ENCODE measurements at places on chromosomes 6 and 20.

DNA sequence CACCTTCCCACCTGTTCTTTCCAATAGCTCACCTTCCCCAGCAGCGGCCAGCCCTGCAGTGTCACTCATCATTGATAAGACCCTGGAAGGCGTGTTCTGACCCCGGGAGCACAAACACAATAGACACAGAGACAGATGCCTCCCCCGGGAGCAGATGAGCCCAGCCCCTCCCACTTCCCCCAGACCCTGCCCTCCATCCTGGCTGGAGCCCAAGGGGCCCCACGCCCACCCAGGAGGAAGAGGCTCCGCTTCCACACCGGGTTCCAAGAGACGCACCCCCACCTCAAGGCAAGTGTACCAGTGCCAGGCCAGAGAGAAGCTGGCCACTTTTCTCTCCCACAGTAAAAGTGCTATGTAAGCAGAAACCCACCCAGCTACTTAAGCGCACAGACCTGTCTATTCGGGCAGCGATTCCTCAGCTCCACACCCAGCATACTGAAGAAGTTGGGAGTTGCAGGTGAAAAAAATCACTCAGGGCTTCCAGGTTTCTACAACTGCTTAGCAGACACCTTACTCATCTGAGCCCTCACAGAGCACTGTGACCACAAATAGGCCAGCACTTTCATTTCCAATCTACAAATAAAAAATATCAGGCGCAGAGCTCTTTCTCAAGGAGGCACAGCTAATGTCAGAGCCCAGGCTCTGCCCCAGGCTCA is 93.4 kb upstream of the NXT1 start:
- no peak for DNase-seq

DNA sequence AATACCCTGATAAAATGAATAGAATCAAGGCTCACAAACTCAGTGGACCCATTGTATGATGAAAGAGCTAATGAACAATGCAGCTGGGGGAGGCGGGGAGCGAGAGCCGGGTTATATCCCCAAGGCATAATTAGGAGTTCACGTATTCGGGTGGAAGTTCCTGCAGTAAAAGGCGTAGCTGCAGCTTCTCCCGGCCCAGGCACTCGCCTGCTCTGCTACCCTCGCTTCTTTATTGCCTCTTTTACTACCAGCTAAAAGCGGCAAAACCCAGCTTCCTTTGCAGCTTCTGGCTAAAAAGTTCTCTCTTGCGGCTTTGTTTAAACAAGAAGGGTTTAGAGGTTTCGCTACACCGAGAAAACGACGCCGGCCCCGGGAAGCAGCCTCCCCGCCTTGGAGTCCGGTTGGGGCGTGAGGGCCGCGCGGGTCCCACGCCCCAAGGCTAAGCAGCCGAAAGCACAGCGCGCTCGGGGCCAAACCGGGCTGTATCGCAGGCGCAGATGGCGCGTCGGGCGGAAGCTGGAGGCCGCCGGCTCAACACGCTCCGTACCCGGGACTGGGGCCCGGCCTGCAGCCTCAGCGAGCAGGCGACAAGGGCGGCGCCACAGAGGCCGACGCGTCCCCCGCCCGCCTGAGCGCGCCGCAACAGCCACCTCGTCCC is 1.6 kb downstream of the ZBTB2 start:
- DNase-seq, result peak; percentile 64

- DNase-seq, result no peak
Observed at GRCh38 chr6:151388236-151388635, 3.1 kb downstream of the ZBTB2 start.

GRCh38 chr6:60671369-60671768 is 1614.7 kb downstream of the KHDRBS2 start:
- DNase-seq, result no peak

GRCh38 chr20:57198132-57199072 is 68.0 kb downstream of the BMP7 start:
- DNase-seq, result no peak

DNA sequence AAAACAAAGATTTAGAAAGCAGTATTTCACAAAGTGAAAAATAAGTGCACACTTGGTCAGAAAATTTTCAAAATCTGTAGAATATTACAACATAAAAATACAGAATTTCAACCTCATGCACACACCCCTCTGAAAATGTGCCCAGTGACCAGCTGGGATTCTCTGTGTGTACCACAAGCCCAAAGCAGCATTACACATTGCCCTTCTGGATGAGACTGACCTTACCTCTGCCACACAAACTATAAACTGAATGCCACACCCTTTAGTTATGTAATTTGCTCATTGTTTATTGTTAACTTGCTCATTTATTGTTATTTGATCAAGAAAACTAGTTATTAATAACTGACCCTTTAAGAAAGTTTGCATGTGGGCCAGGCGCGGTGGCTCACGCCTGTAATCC is 303.0 kb downstream of the FOXC1 start:
- no peak for DNase-seq

DNA sequence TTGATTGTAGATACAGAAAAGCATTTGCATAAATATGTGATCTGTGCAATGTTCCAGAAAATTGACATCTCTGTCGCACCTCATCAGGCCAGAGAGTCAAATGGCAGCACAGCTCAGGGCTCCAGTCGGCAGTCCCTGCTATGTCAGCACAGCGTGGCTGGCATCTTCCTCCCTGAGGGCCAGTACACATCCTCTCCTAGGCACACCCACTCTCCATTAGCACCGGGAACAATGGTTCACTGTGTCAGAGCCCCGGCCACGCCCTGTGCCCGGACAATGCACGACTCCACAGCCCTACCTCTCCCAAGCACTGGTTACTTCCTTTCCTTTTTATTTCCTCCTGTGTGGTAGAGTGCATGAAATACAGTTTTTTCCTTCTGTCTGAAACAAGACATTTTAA is 114.9 kb downstream of the FOXC1 start:
- DNase-seq, result peak; percentile 21

DNA sequence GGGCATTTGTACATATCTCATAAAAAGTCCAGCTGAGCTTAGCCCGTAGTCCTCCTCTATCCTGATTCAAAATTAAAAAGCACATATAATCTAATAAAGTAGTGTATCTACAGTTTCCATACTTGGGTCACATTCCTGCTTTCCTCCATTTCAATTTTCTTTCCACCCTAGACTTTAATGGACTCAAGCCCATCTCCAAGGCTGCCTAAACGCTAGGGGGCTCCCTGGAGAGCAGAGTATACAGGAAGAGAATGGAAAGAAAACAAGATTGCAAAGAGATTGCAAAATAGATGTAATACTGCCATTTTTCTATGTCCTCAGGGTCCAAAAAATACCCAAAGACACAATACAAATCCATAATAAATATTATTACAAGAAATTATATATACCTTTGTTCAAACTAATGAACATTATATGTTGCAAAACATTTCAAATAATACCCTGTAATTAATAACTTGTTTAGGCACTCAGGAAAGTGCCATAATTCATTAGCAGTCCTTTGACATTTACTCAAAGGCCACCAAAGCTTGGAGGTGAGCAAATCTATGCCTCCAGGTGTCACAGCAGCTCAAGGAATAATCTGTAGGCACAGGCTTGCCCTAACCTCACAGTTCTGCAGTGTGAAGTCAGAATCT is 2.4 kb upstream of the MCM3 start:
- DNase-seq, result peak; percentile 52

DNA sequence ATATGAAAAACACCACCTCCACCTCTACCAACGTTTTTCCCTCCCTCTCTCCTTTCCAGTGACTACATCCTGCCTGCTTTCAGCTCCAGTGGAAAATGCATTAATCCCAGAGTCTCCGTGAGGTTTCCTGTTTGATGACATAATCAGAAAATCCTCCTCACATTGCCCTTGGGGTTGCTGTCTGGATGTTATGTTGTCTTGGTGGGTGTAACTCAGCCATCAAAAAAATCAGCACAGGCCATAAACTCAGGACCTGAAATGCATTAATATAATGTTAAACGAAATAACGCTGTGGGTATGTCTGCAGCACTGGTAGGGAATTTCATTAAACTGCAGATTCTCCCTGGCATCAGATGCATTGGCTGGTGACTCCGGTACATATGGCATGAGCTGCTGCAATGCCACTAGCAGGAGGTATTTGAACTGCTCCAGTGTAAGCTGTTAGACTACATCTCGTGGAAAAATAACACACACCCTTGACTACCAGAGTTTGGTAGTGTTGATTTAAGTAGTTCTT is 297.8 kb downstream of the PRL start:
- no peak for DNase-seq

DNA sequence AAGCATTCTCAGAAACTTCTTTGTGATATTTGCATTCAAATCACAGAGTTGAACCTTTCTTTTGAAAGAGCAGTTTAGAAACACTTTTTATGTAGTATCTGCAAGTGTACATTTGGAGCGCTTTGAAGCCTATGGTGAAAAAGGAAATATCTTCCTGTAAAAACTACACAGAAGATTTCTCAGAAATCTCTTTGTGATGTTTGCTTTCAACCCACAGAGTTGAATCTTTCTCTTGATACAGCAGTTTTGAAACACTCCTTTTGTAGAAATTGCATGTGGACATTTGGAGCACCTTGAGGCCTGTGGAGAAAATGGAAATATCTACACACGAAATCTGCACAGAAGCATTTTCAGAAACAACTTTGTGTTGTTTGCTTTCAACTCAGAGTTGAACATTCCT is 612.3 kb upstream of the ZNF337 start:
- DNase-seq, result no peak

DNA sequence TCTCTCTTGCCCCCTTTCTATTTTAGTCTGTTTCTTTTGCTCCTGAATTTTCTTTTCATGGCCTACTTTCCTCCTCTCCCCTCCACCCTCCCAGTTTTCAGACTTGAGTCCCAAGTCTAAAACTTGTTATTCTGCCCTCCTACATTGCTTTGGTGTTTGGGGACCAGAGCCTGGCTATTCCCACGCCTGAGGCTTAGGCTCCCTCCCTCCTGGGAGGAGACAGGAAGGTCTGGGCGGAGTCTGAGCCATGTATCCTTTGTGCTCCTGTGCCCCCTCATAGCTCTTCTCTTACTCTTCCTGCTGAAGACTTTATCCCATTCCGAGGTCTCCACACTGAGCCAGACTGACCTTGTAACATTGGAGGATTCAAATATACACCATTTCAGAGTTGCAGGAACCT is 69.5 kb downstream of the DAAM2 start:
- no peak for DNase-seq

DNA sequence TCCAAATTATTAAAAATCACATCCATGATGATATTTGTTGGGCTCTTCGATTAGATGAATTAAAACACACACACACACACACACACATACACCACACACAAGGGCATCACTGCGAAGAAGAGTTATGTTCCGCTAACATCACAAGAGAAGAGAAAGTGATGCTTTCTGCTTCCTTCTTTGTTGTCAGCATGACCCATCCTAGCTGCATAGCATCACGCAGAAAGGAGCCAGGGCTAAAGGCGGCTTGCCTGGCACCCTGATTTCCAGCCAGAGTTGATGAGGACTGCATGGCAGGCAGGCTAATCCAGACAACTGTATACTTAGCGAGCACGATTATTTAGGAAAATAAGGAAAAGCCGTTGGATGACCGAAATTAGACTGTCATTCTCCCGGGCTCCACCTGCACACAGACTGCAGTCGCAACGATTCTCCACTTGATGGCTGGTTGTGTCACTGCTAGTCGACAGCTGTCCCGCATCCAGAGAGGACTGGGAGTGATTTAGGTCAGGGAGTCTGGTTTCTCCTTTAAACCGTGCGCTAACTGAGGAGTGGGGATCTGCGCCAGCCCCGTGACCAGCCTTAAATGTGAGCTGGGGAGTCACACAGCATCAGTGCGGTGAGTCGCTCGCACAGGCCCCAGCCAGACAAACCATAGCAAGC is 70.6 kb upstream of the SOX4 start:
- peak; percentile 36 for DNase-seq

GRCh38 chr20:4989570-4989969 is 11.7 kb downstream of the SLC23A2 start:
- no peak for DNase-seq

DNA sequence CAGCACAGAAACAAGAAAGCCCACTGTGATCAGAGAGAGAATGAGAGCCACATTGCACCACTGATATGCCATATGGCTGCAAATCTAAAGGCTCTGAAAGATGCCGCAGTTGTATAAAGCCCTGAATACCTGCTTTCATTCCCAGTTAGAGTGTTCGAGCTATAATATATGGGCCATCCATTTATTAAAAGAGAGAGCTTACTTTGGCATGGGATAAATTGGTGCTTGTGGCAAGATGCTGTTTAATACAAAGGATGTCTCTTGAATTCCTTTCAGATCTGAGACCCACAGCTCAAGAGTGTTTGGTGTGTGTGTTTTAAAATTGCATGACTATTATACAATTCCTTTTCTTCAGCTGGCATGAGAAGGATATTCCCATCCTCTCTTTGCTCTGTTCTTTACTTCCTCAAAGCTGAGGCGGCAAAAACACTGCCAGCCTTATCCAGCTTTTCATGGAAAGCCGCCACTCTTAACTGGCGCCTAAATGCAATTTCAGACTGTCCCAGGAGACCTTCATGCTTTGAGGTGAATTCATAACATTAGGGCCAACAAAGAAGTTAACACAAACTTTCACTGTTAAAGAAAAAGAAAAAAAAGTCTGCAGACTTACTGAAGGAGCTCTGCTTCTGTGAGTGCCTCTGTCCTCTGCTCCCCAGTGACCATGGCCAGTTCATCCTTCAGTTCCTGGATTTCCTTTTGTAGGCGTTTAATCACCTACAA is 147.6 kb downstream of the KIF6 start:
- no peak for DNase-seq

DNA sequence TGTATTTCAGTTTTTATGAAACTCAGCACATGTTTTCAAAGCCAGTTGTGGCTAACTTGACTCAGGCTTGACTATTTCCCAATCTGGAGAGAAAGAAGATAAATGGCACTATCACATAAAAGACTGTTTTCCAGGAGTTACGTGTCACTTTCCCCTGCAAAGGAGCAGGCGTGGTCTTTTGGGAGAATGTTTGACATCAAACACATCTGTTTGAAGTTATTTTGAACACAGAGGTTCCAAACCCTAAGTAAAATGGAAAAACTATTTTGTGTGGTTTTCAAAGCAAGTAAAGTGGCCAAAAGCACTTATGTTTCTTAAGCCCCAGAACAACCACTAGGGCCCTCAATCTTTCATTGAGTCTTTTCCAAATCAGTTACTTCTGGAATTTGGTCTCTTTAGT is 89.7 kb downstream of the FOXF2 start:
- DNase-seq, result no peak

GRCh38 chr20:58102744-58103516 is 125.5 kb downstream of the ANKRD60 start:
- DNase-seq, result no peak

Measured in HuH-7 (cell line).